ENCODE measurements at places on chromosomes 7 and 10.

DNA sequence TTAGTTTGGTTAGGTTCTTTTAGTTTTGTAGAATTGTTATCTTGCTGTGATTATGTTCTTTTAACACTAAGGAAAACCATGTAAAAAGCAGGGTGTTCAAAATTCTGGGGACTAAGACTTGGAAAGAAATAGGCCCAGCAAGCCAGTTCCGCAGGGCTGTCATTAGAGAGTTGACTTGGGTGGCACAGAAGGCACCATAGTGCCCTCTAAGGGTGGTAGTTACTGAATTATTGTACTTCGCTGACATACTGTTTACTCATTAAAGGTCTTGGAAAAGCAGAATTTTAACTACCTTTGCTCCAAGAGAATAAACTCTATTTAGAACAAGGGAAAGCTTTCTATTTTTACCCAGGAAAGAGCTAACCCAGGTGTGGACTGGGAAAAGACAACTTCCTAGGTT is 86.5 kb downstream of the OTUD1 start:
- DNase-seq, result no peak

DNA sequence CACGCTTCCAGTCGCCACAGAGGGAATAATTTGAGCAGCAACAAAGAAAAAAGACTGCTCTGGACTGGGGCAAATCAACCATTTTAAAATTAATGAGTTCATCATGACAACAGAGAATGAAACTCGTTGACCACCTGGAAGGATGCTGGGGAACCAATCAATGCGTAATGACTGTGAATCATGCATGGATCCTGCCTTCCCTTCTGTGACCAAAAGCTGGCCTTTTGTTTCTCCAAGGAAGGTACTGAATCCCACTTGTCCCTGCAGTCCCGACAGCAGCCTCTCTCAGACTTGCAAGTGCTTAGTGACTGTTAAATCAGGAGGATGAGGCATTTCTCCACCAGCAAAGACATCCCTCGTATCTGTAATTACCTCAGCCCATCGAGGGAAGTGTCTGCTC is 68.0 kb upstream of the TNS3 start:
- DNase-seq, result no peak

- DNase-seq, result no peak
Measured at GRCh38 chr7:18125476-18125875, 97.8 kb upstream of the PRPS1L1 start.

DNA sequence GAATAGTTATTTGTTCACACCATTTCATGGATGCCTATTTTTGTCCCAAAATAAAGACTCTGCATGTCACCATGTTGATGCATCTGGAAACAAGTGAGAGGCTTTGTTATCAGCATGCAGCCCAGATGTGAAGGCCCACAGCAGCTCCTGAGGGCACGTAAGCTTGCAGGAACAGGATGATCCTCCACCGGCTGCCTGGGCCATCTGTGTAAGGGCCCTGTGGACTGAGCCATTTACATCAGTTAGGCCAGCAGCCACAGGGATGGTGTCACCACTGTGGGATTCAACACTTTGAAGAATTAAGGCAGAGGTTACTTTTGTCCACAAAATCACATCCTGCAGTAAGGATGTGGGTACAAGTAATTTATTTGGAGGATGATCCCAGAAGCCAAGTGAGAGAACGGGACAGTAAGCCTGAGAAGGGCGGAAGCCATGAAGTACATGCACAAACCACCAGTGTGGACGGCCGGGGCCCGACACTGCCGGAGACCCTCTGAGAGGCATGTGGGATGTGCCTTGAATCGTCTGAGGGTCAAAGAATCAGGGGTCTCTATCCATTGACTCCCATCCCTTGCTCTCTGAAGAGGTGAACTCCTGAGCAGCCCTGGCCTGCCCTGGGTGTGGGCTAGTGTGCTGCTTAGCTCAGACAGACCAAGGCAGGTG is 609.7 kb downstream of the DNAJB6 start:
- no peak for DNase-seq

DNA sequence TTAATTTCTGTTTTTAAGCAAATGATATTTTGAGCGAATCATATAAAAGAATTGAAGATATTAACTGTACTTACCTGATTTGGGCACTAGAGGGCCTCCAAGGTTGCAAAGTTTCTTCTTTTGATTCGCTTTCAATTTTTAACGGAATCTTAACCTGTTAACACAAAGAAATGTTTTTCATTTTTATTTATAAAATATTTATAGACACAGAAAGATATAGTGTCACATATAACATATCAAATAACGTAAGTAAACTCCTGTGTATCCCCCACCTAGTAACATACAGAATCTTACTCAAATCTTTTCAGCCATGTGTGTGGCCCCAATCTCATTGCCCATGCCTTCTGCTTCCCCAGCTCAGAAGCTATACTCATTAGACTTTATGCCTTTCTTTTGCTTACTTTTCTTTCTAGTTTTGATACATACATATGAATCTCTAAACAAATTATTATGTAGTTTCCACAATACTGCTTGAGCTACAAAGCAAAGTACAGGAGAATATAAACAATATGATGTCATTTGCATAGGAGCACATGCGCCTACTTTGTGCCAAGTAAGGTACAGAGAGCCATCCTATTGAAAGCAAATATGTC is 49.5 kb upstream of the ZPBP start:
- DNase-seq, result no peak

DNA sequence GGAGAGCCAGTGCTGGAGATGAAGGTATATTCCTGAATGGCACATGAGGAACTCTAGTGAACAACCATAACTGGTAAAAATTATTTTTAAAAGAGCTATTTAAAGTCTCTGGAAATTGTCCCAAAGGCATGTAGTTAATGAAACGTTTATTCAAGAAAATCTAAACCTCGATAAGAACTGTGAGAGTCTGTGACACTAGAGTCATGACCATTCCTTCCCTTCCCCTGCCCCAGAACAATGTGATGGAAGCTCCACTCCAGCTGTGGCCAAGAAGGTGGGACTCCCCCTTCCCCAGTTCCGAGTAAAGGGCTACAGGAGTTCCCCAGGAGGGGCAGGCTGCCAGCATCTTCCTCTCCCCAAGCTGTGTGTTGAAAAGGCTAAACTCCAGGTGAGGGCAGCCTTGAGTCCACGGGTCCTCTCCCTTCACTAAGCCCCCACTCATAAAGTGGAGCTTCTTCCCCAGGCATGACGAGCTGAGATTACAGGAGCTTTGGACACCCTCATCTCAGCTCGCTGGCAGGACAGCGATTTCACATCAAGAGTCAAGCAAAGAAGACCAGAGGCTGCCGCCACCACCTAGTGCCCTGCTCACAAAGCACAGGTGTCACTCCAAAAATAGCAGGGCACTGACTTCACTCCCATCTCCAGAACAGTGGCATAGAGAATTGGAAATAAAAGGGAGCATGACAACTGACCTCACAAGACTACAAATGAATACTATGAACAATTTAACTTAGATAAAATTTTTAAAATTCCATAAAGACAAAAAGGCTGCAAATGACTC is 68.5 kb downstream of the NHLRC2 start:
- DNase-seq, result no peak

- DNase-seq, result no peak
Measured at GRCh38 chr7:28748346-28748745, 209.8 kb downstream of the TRIL start.

GRCh38 chr7:140898786-140899536 is 25.8 kb downstream of the BRAF start:
- no peak for DNase-seq

GRCh38 chr7:148185041-148185440 is 405.5 kb upstream of the C7orf33 start:
- no peak for DNase-seq

DNA sequence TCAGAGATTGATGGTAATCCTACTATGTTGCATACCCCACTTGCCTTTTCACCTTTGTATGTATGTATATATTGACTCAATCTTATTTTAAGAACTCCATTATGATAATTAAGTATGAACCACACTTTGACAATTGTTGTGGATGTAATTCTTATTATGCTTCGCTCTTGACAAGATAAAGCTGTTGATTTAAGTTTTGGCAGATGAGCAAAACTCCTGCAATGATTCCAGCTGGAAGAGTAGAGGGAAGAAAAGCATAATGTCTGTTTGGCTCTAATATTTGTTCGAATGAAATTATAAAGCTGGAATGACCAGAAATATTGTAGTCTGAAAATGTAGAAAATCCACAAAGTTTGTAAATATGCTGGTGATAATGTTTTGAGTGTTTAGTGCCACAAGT is 83.8 kb upstream of the AKR1E2 start:
- DNase-seq, result no peak

- peak; percentile 37 for DNase-seq
Measured at GRCh38 chr10:50622706-50623662, 772 bp downstream of the SGMS1 start.

DNA sequence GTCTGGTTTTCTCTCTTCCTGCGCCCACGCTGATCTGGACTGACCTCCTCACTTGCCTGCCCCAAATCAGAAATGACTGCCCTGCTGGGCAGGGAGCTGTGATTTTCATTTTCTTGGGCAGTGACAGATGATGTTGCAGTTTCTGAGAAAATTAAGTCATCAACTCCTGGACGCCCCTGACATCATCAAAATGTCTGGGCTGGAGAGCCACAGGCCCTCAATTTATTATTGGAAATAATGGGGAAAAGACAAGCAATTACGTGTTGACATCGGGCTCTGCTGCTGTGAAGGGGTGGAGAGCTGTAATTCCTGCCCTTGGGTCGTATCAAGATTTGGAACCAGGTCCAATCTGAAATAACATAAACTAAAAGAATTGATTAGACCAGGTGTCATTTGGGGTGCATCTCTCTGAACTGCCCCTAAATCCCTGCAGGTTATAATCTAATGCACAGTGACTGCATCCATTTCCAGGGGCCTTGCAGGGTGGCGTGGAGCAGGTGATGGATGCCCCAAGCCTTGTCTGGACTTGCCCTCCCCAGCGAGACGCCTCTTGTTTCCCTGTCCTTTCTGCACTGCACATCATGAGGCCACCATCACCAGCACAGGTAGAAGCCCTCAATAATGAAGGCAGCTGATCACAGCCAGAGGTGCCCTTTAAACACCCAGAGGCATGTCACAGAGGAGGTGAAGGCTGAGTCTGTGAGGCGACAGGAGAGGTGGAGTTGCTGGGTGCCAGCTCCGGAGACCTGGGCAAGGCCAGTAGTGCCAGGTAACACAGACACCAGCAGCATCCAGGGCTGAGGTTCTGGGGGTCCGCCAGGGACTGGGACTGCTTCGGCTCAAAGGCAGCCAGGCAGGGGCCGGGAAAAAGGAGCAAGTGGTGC is 98.7 kb downstream of the HTR5A start:
- DNase-seq, result no peak

DNA sequence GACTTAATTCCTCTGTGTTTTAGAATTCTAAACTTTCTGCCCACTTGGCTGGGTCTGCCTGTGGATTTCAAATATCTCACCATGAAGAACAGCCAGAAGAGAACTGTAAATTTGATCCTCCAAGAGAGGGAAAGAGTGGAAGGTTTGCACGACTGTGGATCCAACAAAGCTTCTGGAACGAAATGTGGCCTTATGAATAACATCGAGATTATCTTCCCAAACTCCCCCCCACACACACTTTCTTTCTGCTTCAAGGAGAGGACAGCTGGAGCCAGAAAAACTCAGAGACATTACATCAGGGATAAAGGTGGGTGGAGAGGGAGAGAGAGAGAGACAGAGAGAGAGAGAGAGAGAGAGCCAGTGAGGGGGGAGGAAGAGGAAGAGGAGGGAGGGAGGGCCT is 570.1 kb upstream of the MGMT start:
- no peak for DNase-seq

DNA sequence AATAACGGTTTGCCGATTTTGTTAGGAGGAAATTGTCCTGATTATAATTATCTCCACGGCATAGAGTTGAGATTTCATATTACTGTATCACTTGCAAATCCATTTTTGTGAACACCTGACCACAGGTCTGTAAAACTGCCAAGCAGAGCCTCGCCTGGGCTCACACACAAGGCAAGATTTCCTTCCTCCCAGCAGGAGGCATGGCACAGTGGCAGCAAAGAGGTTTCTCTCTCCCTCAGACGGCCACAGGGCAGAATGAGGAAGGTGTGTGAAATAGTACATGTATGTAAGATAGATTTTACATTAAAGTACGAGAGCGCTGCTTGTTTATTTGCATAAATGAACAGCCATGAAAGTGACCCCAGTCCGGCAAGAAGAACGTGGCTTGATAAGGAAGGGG is 130.1 kb downstream of the CELF2 start:
- no peak for DNase-seq

DNA sequence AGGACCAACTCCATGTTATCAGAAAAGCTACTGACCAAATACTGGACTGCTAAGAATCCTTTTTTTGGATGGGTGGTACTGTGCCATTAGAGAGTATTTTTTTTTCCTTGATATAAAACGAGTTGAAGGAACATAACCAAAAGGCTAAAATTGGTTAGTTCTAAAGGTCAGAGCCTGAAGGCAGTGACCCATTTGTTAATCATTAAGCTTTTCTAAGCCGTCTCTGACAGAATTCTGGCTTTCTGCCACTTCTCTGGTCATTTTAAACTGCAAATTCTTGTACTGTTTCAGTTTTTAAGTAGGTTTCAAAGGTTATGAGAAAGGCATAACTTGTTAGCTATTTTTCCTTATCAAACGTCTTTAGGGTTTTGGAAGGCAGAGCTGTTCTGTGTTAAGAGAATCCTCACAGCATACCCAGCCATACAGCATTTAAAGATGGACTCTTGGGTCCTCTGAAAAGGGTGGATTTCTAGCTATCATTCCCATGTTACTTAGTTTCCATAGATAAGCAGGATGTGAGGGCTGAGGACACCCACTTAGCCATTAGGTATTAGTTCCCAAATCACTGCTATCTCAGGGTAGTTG is 196.8 kb downstream of the RNLS start:
- DNase-seq, result no peak
